Pancreas (tissue), 10 donors: ENCODE measurements at places on chromosomes 4 and X.

DNA sequence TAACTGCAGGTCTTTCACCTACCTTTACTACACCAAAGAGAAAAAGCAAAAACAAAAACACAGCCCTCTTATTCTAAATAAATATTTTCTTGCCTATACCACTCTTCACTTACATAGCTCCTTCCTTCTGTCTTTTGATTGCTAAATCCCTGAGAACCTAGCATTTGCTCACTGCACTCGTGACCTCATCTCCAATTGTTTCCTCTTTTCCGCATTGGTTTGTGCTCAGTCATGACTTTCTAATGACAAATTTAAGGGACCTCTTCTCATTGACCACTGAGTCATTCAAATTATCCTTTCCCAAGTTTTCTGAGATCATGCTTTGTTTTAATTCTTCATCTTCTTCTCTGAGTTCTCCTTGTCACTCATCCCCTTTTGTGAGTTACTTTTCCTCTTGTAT, 1697.1 kb downstream of the STIM2 start:
- no peak for DNase-seq

DNA sequence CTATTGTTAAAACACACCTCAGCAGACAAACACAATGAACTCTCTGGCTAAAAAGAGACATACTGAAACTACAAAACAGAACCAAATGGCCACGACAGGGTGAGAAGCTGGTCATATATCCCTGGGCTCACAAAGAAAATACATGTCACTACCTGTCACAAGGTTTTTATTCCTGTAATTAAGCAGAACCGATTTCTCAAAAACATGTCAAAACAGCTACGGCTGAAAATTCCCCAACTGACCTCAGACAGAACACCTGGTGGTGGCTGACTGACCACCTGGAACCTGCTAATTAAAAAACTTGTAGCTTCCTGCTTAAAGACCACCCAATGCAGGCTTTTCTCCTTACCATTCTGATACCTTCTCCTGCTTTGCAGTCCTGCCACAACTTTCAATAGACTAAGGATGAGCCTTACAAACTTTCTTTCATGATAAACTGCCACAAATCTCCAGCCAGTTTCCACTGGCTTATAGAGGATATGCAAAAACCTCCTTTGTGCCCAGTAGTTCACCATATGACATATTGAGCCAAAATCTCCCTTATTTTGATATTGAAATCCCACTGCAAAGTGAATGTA, 571.9 kb downstream of the SPOCK3 start:
- DNase-seq: no peak

GRCh38 chr4:84796394-84796793, 170.1 kb downstream of the WDFY3 start:
- no peak for DNase-seq

GRCh38 chr4:5965225-5965624, 53.0 kb downstream of the C4orf50 start:
- DNase-seq: no peak
